ENCODE measurements at places on chromosomes 2 and 18. TPM values are rescaled to one million over a fixed set of nuclear protein-coding genes. Genes with fewer than 3 reads are reported as not detected.

The EFR3B gene
- polyA plus RNA-seq: 9.9 TPM

The DYNAP gene
- 0.08 TPM for polyA plus RNA-seq

DNA sequence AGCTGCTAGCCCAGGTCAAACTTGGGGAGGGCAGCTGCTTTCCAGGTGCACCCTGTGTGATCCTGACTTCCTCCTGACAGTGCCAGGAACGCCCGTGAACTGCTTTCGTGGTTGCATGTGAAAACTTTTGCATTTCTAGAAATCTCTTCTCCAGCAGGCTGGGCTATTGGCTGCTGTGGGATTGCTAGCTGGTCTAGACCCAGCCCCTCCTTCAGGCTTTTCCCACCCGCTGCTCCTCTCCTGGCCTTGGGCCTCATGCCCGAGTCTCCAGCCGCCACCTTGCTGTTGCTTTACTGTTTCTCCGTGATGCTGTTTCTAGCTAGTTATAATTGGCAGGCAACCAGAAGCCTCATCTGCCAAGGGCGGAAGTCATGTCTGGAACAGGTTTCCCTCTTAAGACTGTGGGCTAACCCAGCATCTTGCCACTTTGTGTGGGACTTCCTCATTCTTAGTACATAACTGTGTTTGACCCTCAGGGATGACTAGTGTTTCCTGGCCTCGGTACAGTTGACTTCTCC, 27.0 kb upstream of the MGAT4A start:
- DNase-seq: no peak

- DNase-seq: no peak
Measured at GRCh38 chr2:202941771-202942170, 29.7 kb downstream of the CARF start.

GRCh38 chr2:144261966-144262365, 258.0 kb downstream of the ZEB2 start:
- no peak for DNase-seq

The CNPPD1 gene
- polyA plus RNA-seq: 64.0 TPM

The PLCL1 gene
- 16.8 TPM for polyA plus RNA-seq

- no peak for DNase-seq
Measured at GRCh38 chr18:4074647-4075046, 380.5 kb downstream of the DLGAP1 start.

The RAB27B gene
- polyA plus RNA-seq: 3.8 TPM

DNA sequence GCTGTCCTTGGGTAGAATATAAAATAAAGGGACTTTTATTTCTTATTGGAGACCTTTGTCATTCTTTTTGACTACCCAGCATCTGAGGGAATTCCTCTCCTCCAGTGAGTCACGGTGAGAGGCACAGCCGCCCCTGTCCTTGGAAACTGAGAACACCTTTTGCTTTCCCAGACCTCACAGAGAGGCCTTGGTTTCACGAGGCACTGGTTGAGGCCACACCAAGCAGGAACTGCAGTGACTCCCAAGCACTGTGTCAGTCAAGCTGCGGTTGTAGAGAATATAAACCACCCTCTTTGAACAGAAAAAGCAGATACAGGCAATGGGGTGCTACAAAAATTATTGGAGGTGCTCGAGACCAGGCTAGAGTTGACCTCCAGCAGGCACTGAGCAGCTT, 16.4 kb downstream of the PRKAG3 start:
- DNase-seq: no peak

- DNase-seq: no peak
Measured at GRCh38 chr2:60811491-60812375, 55.7 kb downstream of the PAPOLG start.

DNA sequence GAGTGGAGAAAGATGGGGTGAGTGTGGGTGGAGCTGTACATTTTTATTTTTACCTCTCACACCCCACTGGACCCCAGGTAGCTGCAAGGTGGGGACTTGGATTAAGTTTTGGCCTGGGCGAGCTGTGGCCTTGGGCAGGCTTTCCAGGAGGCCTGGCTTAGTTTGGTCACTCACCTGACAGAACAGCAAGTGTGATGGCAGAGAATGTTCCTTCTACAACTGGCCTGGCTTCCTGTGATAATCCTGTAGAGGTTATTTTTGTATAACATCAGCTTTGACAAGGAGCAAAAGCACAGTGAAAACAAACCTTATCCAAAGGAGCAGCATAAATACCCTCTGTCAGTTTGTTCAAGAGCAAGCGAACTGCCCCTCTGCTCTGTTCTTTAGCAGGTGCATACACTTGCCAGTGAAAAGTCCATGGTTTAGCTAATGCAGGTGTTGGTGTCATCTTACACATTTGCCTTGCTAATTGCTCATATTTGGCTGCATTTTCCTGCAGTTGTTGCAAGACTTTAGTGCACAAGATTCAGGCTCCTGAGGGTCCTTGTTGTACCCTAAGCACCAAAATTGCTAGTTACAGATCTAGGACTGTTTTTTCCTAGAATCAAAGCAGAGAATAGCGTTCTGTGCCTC, 6.3 kb downstream of the THNSL2 start:
- no peak for DNase-seq

The MXD1 gene
- polyA plus RNA-seq: 15.6 TPM

- DNase-seq: no peak
Measured at GRCh38 chr2:165141601-165142354, 62.1 kb downstream of the SCN3A start.

GRCh38 chr2:191748059-191748461, 70.1 kb downstream of the NABP1 start:
- no peak for DNase-seq

The HOXD13 gene
- 0.20 TPM for polyA plus RNA-seq

DNA sequence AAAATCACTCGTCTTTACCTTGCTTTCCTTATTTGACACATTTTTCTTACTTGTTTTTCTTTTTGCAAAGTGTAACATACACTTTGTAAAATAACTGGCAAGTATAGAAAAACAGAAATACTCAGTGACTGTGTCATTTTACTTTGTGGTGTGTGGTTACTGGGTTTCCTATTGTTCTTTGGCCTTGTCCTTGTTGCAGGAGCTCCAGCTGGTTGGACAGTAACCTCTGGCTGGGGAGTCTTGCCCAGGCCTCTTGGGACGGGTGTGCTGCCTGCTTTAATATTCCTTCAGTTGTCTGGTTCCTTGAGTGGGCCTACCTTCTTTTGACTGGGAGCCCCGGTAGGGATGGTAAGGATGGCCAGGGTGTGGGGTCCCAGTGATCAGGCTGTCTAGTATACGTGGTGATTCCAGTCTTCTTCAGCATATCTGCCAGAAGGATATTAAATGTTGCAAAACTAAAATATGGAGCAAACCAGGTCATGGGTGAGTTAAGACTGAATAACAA, 53.8 kb downstream of the RNF144A start:
- no peak for DNase-seq

DNA sequence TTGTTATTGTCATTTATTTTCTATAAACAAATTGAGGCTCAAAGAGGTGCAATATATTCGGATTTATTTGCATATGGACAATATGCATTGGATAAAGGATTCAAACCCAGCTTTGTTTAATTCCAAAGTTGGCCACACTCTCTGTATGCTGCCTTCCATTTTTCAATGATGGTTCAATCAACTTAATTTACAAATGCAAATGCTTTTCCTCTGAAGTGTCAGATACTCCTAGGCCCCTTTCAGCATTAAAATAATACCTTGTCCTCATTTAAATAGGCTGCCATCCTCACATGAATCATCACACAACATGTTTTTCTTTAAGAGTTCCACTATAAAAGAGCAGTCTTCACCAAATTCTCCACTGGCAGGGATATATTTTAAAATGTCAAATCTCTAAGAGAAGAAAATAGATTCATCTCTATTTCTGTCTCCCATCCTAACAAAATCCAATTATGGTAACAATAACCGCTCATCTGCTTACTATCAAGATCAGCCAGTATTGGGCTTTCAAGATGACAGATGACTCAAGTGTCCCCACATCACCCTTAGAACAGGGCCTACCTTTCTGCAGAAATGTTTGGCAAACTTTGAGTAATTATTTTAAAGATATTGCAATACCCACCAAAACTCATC, 114.8 kb downstream of the SCG2 start:
- no peak for DNase-seq

GRCh38 chr2:172953970-172954852, 121.4 kb upstream of the MAP3K20 start:
- DNase-seq: no peak

GRCh38 chr2:129884221-129884786, 95.2 kb upstream of the RAB6C start:
- no peak for DNase-seq

- no peak for DNase-seq
Measured at GRCh38 chr2:28082131-28082530, 191.6 kb downstream of the BABAM2 start.

DNA sequence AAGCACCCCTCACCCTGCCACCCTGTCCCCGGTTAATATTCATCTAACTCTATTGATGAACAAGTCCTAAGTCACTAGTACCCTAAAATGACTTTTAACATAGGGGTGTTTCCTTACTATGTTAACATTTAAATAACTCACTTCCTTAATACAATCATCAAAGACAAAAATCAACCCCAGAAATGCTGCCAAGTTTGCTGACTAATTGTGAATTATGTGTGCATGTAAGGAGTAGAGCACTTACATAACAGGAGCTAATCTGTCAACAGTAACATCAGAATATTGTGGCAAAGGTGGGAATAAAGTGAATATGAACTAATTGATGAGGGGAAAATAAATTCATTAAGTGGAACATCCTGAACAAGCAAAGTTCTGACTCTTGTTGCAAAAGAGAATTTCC, 81.4 kb upstream of the ERBB4 start:
- no peak for DNase-seq

The AQP12B gene
- polyA plus RNA-seq: 0.35 TPM

DNA sequence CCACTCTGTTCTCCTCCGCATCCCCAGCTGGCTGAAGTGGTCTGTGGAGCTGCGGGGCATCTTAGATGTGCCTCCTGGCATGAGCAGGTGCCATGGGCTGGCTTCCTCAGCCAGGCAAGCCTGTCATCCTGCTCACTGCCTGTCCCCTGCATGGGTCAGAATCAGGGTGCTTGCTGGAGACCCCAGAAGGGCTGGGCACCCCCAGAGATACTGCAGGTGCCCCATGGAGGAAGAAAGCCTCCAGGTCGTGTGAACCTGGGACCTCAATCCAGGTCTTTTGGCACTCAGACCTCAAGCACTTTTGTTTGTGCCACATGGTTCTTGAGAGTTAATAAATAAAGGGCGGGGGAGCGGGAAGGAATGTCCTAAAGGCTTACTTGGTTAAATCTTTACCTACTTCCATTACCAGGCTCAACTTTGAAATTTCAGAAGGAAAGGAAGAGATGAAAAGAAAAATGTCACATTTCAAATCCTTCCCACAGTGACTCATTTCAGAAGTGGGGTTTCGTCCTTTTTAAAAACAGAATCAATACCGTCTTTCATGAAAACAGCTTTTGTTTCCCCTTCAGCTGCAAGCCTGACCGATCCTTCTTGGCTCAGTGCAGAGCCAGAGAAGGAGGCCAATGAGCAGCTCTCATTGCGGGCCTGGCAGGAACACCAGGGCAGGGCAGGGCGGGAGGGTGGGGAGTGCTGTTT, 69.9 kb downstream of the RHOB start:
- DNase-seq: no peak

The ADGRF3 gene
- polyA plus RNA-seq: 2.5 TPM

GRCh38 chr2:64470766-64471295, 16.9 kb downstream of the LGALSL start:
- DNase-seq: no peak
